ENCODE measurements at places on chromosomes 3 and 15.
A peak's percentile ranks its signal among the peaks of the same experiment; 100 is the strongest.

DNA sequence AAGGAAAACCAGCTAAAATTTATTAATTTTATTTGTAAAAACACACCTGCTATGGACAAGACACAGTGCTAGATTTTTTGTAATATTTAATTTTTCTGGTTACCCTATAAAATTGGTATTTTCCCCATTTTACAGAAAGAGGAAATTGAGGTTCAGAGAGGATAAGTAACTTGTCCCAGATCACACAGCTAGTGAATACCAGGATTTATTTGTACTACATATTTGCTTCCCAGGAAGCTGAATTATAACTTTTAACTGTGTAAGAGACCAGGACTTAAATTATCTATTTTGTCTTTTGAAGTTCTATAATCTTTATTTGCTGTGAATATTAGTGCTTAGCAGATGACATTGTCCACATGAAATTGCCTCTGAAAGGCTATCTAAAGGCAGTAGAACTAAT, 49.7 kb downstream of the MAP2K5 start:
- DNase-seq: no peak

DNA sequence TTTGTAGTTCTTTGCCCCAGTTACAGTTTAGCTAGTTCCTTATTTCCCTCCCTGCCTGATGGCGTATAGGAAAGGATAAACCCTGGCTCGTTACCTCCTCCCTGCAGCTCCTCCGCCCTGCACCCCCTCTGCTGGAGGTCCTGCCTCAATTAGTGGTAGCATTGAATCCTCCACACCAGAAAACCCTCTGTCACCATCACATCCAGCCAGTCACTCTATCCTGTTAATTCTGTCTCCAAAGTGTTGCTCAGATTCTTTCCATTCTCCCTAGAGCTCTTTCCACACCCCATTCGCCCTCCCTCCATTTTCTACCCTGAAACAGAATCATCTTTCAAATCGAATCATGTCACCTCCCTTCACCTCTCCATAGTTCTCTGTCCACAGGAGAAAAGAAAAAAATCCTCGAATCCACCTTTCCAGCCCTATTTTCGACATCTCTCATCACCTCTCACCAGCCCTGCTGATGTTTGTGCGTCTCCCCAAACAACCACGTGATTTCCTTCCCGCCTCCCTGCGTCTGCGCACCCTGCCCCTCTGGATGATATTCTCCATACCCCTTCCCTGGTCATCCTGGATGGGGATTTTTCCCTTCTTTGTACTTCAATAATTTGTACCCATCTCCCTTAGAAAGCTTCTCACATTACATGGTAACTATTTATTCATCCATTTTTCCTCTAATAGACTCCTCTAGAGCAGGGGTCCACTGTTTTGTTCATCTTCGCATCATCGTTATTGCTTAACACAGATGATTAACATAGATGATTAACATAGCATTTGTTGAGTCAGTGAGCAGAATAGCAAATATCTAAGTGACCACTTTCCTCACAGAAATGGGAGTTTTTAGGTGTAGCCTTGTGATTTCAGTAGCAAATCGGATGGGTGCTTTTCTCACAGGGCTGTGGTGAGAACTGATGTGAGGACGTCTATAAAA, 37.1 kb downstream of the MAP3K13 start:
- DNase-seq: no peak

- no peak for DNase-seq
These were observed 79.4 kb upstream of the PLXNA1 start for GRCh38 chr3:126903521-126903920.

DNA sequence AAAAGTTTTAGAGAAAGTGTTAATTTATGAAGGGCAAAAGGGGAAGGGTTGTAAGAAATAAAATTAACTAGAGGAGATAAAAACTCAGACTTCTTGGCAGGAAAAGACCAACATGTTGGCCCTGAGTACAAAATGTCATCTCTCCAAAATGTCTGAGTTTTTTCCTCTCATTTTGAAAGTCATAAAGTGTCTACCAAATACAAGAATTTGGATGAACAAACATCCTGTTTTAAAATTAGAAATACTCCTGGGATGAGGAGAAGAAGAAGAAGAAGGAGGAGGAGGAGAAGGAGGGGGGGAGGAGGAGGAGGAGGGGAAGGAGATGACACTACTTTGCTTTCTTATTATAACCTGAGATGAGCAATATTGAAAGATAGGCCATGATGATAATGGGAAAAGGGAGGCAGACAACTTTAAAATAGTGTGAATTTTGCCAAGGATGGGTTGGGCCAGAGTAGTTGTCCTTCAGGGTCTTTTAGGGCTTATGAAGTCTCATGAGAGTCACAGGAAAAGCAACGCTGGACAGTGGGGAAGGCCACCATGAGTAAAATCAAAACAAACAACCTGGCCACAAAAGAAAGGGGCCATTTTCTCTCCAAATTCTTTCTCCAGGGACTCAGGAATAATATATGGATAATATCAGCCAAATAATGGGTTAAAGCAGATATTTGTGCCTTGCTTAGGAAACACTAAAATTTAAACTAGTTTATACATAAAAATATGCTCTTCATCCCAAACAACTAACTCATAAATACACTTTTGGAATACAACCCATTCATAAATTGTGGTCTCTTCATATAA, 632.9 kb downstream of the EPHA3 start:
- DNase-seq: no peak

GRCh38 chr3:194951931-194952582, 266.4 kb downstream of the FAM43A start:
- DNase-seq: no peak

DNA sequence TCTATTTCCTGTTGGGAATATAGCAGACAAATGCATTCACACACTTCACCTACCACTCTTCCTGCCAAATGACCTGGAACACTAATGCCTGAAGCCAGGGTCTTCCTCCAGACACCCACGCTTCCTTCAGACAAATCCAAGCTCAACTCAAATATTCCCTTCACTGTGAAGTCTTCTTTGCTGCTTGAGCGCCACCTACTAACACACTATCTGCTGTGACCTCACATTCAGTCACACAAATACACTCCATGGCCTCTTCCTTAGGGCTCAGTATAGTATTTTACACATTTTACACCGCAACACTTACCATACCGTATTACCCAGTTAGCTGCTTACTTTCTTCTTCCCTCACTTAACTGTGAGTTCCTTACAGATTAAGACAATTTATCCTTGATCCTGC, 149.4 kb downstream of the SHOX2 start:
- no peak for DNase-seq

DNA sequence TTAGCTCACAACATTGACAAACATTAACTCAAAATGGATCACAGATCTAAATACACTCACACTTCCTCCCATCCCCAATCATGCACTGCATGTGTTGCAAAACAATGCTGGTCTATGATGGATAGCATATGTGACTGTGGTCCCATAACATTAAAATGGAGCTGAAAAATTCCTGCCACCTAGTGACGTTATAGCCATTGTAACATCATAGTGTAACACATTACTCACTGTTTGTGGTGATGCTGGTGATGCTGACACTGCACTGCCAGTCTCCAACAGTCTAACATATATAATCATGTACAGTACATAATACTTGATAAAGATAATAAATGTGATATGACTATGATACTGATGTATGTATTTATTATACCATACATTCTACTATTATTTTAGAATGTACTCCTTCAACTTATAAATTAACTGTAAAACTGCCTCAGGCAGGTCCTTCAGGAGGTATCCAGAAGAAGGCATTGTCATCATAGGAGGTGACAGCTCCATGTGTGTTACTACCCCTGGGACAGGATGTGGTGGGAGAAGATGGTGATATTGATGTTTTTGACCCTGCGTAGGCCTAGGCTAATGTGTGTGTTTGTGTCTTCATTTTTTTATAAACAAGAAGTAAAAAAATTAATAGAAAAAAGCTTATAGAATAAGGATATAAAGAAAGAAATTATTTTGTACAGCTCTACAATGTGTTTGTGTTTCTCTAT, 41.3 kb downstream of the TXNRD3 start:
- DNase-seq: peak; percentile 28

GRCh38 chr3:143484846-143485512, 363.3 kb downstream of the SLC9A9 start:
- no peak for DNase-seq

GRCh38 chr15:101137312-101137940, 114.4 kb downstream of the CHSY1 start:
- peak; percentile 90 for DNase-seq

DNA sequence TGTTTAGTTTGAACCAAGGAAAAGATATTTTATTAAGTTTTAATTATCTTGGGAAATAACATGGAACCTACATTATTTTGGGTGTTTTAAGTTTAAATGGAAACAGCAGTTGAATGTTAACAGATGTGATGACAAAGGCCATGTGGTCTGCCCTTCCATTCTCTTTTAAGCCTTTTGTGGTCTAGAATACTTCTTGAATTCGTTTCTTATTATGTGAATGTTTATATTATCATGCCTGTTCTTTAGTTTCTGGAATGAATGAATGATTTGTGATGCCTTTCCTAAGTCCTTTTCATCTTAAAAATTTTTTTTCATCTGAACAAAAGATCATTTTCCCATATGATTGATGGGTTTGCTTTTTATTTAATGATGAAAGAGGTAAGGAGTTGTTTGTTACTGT, 44.6 kb downstream of the SNRK start:
- DNase-seq: no peak

DNA sequence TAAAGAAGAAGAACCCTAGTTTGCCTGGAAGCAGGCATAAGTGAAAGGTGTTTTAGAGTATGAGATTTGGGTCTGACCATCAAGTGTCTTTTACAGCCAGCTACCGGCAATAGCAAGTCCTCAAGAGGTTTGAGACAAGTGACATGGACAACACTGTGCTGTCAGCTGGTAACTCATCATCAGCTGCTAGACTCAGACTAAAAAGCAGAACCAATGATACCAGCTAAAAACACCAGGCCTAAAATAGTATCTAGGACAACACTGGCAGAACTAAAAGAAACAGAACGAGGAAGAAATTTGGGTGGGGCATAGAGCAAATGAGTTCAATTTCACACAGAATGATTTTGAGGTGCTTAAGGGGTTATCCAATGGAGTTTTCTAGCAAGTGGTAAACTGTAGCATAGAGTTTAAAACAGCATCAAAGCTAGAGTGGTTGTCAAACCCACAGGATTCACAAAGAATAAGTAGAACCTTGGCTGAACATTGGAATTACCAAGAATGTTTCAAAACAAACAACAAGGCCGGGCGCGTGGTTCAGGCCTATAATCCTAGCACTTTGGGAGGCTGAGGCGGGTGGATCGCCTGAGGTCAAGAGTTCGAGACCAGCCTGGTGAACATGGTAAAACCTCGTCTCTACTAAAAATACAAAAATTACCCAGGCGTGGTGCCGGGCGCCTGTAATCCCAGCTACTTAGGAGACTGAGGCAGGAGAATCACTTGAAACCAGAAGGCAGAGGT, 3.9 kb downstream of the CIAO2A start:
- peak; percentile 79 for DNase-seq

DNA sequence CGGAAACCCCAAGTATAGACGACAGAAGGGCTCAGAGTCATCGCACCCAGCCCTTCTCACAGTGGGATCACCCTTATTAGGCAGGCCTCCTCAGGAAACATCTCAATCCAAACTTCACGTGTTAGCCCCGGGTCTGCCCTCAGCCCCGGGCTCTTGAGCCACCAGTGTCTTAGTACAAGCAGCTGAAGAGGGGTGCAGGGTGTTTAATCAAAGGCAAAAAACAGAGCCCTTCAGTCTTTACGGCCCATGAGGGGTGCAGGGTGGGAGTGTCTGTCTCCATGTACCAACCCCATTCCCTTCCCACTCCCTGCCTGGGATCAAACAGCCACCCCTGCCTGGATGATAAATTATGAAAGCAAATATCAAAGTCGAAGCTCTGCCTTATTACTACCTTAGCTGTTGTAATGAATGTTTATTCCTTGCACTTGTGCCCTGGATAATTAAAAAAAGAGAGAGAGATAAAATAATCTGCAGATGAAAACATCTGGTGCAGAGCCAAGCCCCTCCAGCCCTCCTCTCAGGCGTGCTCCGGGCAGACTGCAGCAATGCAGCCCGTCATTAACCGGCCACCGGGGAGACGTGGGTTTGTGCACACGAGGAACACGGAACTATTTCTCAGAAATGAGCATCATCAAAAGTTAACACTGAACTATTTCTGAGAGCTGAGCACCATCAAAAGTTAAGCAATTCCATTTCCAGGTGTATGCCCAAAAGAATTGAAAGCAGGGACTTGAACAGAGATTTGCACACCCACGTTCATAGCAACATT, 64.5 kb downstream of the ADAMTS17 start:
- no peak for DNase-seq

GRCh38 chr15:70659662-70660061, 103.7 kb downstream of the UACA start:
- DNase-seq: no peak

DNA sequence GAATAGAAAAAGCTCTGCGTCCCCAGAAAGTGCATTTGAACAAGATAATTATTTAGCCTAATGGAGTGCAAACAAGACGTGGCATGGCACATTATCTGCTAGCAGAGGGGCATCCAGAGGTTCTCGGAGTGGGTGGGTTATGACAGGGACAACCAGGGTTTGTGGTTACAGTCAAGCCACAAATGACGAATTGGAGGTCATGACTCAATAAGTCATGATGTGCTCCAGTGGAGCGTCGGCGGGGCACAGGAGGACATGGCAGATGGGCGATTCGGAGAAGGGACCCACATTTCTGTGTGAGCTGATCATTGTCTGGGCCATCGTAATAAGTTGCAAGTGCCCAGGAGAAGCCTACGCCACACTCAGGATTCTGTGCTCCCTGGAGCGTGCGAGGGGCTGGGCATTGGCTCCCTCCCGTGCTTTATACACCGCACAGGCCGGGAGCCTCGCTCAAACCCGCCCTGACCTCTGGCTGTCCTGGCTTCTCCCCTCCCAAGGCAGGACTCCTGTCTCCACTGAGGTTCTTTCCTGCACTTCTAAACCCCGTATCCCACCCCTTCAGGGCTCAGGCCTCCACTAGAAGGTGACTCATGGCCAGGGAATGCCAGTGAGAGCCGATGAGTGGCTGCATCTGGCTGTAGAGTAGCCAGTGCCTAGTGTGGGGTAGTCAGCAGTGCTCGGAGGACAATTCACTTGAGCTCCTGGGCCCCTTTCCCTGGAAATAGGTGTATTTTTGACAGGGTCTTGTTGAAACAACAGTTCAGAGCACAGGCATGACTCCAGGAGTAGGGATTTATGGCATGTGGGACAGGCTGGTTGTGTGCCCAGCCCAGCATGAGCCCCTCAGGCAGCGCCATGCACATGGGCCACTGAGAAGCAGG, 67.4 kb downstream of the GRIP2 start:
- DNase-seq: peak; percentile 75

GRCh38 chr15:69489073-69489571, 36.5 kb downstream of the RPLP1 start:
- no peak for DNase-seq

- DNase-seq: no peak
These were observed 191.8 kb downstream of the MAGI1 start for GRCh38 chr3:65846936-65847335.

- DNase-seq: no peak
These were observed 323.3 kb downstream of the CTNNB1 start for GRCh38 chr3:41522612-41523011.
